Left cardiac atrium (tissue), 4 donors: ENCODE measurements at places on chromosomes 2 and 18. TPM values are rescaled to one million over a fixed set of nuclear protein-coding genes. Genes with fewer than 3 reads are reported as not detected.

GRCh38 chr18:78912336-78912735, 67.3 kb upstream of the SALL3 start:
- no peak for DNase-seq

- DNase-seq = no peak
Measured at GRCh38 chr2:42108852-42109251, 60.3 kb upstream of the EML4 start.

DNA sequence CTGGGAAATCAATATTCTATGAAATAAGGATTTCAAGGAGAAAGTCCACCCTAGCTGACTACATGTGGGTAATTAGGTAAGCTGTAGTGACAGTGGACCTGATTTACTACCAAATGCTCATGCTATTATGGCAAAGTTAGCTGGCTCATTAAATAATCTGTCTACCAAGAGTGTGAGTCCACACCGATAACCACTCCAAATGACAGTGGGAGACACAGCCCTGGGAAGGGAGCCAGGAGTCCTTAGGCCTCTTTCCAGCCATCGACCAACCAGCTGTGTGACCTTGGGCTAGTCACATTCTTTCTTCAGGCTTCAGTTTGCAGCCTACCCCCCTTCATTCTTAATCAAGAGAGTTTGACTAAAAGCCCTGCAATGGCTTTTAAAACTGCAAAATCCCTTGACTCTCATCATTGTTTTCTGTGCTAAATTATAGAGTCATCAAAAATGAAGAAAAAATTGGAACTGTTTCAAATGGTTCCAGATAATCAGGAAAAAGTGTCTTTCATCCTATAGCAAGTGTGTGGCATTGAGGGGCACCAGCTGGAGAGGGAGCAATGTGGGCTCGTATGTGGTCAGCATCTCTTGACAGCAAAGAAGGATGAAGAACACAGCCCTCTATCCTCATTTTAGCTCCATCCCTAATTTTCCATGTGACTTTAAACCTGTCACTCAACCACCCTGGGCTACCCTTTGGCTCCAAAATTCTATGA, 45.6 kb upstream of the SLC14A2 start:
- DNase-seq = no peak

Gene NEU2
- total RNA-seq = not detected

DNA sequence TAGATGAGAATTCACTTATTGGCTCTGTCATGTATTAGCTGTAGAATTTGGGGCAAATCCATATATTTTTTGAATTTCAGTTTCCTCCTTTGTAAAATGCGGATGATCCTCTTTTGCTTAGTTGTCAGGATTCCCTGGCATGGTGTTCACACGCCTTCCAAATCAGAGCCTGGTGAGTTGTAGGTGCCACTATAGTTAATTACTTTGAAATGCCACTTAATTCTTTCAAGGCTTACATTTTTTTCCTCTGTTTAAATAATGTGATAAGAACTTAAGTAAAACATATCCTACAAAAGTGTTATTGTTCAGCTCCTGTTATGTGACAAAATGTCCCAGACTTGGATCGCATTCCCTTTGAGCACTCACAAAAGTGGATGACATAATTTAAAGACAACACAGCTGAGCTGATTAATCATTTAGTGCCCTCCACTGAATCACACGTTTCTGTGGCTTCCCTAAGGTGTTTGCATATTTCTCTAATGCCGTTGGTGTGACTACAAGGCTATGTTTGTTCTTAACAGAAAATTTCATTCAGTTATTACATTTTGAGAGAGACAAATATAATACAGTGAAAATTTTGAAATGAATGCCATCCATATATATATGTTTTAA, 471.2 kb upstream of the CHST9 start:
- no peak for DNase-seq

DNA sequence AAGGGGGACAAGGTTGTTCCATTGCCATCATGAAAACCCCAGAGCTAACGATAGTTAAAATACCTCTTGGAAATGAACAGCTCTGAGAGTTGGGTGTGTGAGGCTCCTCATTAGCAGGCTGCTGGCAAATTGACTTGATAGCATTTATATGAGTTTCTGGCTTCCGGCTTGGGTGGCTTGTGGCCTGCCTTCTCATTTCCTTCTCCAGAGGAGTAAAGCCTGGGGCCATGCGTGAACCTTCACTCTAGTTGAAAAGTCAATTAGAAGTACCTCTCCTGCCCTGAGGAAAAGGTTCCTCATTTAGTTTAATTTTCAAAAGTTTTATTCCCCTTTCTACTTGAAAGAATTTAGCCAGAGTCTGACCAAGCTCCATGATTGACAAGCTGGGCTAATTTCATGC, 67.1 kb downstream of the MGAT5 start:
- DNase-seq = no peak

GRCh38 chr18:34866310-34866709, 156.2 kb downstream of the DTNA start:
- no peak for DNase-seq

- DNase-seq = no peak
Measured at GRCh38 chr18:72201032-72201431, 343.1 kb downstream of the CBLN2 start.

Gene C1GALT1C1L
- total RNA-seq = 2.8 TPM

GRCh38 chr2:705971-706511, 28.8 kb upstream of the TMEM18 start:
- DNase-seq = no peak

DNA sequence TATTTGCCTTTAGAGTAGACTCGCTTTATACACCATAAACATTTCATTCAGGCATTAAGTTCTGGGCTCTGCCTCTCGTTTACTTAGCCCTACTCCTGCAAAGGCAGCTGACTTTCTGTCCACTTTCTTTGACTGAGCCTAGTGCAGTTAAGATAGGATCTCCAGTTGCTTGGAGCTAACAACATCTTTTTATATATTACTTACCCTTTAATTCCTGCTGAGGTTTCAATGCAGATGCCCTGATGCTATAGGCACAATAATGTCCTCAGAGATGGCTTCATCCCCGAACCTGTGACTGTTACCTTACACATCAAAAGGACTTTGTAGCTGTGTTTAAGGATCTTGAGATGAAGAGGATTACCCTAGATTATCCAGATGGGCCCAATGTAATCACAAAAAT, 505.8 kb upstream of the TNP1 start:
- no peak for DNase-seq

Gene PRKAG3
- 0.18 TPM for total RNA-seq

Gene CDH7
- total RNA-seq = 0.27 TPM

DNA sequence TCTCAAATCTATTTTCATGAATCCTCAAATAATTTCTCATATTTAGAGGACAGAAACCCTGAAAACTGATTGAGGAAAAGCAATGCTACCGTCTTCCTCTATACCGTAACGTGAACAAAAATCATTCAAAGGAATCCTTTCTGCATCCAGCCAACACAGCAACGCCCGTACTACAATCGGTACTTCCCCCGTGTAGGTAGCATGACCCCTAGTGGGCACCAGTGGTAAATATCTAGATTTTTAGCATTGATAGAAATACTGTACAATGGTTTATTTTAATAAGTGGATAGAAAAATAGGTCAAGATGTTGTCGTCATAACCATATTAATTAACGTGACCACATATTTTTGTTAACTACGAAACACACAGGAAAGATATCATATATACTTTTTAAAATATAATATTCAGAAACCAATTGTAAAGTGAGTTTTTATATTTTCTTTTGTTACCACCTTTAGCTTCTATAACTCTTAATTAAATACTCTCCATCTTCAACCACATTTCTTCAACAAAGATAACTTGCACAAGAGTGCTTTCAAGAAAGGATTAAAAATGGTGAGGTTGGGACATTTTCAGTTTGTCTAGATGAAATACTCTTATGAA, 194.1 kb downstream of the SS18 start:
- peak; percentile 37 for DNase-seq

DNA sequence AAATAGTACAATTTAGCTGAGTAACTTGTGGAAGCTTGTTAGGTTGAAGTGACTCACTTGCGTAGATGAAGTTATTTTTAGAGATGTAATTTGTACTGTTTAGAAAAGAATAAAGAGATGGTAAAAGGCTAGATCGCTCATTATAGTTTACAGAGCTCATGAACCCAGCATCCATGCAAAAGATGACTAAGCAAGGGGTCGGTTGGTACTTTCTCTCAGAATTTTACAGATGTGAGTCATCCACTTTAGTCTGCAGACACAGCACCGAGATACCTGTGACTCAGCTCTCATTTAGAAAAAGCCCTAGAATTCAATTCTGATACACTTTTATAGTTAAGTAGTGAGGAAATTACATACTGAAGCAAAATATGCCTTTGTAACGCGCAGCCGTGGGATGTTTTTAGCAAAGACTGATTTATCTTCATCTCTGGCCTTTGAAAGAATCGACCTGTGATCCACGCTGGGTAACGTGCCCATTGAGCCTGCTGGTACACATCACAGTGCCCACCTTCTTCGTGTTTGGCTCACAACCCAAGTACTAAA, 116.5 kb upstream of the FOSL2 start:
- DNase-seq = no peak

- no peak for DNase-seq
Measured at GRCh38 chr2:220123751-220124150, 496.3 kb downstream of the SLC4A3 start.
